ENCODE measurements at places on chromosomes 1 and 21.

- no peak for DNase-seq
Observed at GRCh38 chr21:25361765-25362164, 245.5 kb downstream of the MRPL39 start.

DNA sequence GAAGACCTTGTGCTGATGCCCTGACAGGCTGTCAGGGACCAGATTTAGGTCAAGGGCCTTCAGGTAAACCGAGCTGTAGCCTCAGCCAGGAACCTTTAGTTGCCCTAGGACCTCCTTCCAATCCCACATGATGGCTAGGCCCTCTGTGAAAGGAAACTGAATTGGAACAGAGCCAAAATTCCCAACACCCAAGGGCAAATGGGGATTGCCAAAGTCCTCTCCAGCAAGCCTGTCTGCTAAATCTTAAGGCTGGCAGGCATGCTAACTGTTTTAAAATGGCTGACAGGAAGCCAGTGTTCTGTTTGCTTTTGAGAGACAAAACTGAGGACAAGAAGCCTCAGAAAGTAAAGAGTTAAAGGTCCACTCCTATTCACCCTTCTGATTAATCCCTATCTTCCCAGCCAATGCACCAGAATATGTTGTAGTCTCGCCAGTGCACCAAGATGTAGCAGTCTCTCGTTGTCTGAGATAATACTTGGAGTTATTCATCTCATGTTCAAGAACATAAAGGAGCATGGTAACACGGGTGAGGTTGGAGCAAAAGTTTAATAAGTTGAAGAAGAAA, 35.1 kb downstream of the MSTO1 start:
- no peak for DNase-seq

GRCh38 chr1:97826820-97827219, 94.0 kb downstream of the DPYD start:
- no peak for DNase-seq

GRCh38 chr1:1283821-1284220, 3.6 kb downstream of the SCNN1D start:
- no peak for DNase-seq

DNA sequence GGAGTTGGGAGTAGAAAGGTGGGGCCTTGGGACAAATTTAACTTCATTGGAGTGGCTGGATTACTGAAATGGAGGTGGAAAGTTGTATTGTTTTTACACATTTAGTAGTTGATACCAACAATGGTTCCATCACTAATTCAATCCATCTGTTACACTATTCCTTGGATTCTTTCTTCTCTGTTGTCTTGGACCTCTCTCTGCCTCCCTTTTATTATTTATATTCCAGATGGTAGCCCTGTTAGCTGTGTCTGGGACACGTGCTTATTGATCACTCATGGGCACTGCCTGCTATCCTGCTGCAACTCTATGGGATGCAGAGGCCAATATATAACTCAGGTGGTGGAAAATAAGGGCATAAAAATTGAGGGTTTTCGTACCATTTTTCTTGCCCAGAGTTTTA, 346.3 kb downstream of the PAPPA2 start:
- DNase-seq = no peak

GRCh38 chr1:161021165-161021969, 415 bp upstream of the F11R start:
- peak; percentile 93 for DNase-seq

- no peak for DNase-seq
Observed at GRCh38 chr1:48018799-48019198, 21.6 kb upstream of the TRABD2B start.

GRCh38 chr1:64875606-64876005, 90.7 kb downstream of the JAK1 start:
- no peak for DNase-seq

DNA sequence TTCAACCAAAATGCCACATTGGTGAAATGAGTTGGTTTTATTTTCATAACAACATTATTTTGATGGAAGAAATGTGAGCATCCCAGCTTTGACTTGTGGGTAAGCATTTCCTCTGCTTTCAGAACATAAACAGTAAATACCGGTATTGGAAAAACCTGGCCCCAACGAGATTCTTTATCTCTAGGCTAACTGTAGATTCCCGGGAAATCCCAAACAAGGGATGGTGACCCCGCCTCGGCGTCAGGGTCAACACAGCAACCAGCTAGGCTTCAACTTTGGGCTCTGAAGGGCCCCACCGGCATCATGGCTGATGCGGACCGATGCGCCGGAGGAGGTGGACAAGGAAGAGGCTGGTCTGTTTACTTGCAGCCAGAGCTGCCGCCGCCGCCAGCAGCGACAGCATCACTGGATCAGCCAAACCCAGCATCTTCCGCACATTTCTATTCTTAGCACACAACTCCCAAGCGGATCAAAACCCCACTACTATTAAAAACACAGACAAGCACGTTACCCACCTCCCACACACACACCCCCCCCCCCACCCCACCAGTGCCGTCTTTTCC, 1.1 kb downstream of the AKT3 start:
- peak; percentile 45 for DNase-seq

- DNase-seq = no peak
Observed at GRCh38 chr1:170657275-170657853, 6.6 kb upstream of the PRRX1 start.

DNA sequence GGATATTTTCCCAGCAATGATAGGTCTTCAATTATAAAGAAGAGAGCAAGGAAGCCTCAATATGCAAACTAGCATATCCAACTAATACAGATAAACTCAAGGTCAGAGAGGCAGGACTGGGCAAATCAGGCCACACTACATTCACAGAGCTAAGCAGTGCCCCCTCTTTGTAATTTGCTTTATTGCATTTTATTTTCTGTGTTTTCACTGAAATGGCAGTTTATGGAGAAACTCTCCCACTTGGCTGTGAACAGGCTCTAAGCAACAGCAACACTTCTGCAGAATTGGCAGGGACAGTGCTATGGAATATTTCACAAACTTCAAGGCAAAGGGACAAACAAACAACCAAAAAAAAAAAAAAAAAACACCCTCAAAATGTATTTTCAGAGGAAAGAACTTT, 93.4 kb upstream of the SOD1 start:
- DNase-seq = no peak

GRCh38 chr1:211379446-211379845, 52.8 kb downstream of the TRAF5 start:
- DNase-seq = no peak

- DNase-seq = no peak
Observed at GRCh38 chr21:19833082-19833481, 1165.1 kb upstream of the NCAM2 start.

DNA sequence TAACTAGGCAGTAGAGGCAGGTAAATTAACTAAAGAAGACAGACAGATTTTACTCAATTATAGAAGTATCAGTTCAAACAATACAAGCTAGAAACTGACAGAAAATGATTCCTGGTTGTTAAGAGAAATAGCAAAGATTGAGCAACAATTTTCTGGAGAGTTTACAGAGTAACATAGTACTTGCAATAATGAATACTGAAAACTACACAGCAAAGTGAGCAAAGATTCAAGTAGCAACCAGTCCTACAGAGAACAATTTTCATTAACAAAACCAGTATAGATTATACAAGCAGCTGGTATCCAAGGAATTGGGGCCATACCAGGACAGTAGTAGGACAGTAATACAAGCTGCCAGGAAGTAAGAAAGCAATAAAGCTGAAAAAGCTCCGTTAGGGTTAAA, 37.6 kb downstream of the EYA3 start:
- DNase-seq = no peak

GRCh38 chr1:33099290-33100118, 18.6 kb downstream of the AZIN2 start:
- DNase-seq = peak; percentile 89

GRCh38 chr1:32204943-32205361, 519 bp upstream of the IQCC start:
- DNase-seq = no peak

DNA sequence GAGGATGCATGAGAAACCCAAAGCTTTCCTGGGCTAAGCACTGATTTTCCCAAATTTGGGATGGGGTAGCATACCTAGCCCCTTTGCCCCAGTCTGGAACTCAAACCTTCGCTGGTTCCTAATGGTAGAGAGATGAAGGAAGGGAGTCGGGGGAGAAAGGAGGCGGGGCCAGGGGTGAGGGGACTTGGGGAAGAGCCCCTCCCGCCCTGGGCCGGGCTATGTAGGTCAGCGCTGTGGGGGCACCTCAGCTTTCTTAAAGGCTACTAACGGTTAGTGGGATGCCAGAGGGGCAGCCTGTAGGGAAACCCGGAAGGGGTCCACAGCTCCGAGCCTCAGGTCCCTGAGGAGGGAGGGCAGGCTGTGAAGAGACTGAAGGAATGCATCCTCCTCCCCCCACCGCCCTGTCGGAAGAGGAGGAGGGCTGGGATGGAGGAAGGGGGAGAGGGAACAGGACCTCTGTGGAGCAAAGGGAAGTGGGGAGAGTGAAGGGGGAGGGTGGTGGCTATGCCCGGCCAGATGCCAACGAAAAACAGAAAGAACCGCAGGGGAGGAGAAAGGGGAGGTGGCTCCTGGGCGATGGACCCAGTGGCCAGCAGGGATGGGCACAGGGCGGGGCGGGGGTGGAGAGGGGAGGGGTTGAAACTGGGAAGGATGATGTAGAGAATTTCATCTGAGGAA, 1.3 kb downstream of the CADM3 start:
- DNase-seq = no peak

GRCh38 chr1:98660940-98661543, 479 bp upstream of the SNX7 start:
- DNase-seq = no peak

- no peak for DNase-seq
Observed at GRCh38 chr1:95957748-95958147, 723.7 kb downstream of the RWDD3 start.

DNA sequence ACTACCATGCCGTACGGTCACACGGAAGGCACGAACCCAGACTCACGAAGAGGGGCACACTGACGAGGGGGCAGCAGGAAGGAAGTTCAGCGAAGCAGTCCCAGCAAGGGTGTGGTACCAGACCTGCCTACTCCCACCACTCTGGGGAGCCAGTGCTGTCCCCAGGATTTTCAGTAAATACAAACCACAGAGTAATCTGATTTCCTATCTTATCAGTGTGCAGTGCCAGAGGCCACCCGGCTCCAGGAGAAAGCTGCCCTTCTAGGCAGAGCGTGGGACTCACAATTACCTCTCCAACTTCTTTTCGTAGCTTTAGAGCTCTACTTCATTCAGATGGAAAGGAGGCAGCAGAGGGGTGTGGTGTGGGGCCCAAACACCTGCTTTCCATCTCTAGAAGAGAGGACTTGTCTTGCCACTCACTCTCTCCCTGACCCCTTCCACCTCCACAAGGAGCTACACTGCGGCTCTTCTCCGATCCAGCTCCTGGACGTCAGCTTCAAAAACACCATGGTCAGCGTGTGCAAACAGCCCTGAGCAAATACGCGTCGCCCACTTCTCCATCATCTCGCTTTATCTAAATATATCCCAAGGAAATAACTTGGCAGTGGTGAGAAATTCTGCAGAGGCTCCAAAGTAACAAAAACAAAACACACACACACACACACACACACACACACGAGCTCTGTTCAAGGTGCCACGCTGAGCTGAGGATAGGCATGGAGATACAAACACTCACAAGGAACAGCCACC, 98.5 kb downstream of the MRPL37 start:
- no peak for DNase-seq

DNA sequence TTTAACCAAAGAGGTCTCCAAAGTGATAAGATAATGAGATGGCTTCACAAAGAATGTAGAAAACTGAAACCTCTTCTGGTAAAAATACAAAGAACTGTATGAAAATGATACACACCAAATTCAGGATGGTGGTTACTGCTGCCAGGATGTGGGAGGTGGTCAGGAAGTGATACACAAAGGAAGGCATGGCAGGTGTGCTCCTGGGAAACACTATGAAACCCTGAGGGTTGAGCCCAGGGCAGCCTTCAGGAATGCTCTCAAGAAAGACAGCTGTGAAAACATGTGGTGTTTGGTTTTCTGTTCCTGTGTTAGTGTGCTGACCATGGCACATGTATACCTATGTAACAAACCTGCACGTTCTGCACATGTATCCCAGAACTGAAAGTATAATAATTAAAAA, 109.3 kb downstream of the NTNG1 start:
- no peak for DNase-seq

DNA sequence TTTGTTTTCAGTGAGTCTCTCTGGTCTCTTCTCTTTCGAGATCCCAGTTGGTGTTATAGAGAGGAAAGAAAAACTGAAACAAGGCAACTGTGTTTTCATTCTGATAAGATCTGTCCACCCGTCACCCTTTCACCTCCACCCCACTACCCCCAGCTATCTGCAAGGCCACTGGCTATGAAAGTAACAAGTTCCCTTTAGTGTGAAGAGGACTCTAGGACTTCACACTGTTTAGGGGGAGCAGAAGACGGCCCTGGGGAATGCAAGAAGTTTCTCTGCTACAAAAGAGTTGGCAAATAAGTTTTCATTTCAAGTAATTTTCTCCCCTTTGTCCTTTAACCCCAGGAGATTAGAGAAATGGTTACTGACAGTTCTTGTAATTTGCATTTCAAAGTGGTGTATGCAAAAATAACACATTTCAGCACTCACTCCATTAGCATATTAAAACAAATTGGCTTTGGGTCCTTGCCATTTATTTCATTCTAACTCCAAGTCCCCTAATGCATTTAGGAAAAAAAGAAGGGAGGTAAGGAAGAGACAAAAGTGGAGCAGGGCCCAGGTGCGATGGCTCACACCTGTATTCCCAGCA, 79.6 kb upstream of the PPM1J start:
- no peak for DNase-seq

- DNase-seq = no peak
Observed at GRCh38 chr1:44962729-44963128, 23.7 kb downstream of the EIF2B3 start.

GRCh38 chr1:92784021-92784638, 778 bp downstream of the EVI5 start:
- peak; percentile 50 for DNase-seq

DNA sequence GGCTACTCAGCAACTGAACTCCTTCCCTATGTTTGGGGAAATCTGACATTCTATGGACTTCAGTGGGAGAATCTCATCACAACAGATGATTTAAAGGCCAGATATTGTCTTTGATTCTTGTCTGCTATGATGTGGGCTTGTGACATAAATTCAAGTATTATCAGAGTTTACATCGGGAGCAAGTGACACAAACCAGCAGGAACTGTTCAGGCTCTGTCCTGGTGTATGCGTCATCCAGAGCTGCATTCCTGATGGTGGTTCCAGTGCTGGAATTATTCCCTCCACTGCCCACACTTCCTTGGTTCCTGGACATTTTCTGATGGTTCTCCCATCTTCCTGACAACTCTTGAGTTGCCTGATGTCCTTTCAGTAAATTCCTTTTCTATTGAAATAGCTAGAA, 10.8 kb upstream of the LSM10 start:
- DNase-seq = no peak

DNA sequence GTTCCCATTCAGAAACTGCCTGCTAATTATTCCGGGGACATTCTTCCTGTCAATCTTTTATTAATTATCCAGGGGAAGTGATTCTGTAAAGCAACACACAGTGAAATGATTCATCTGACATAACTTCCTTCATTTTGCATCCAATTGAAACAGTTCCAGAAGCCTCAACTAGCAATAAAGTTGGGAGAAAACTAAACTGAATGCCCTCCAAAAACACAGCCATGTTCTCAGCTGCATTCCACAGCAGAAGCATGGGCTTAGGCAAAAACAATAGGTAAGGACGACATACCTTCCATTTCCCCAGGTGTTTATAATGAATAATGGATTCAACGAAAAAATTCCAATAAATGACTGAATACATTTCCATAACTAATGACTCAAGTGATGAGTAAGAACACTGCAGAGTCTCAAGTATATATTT, 36.9 kb upstream of the TARBP1 start:
- no peak for DNase-seq
